ENCODE measurements at places on chromosomes 1 and 21.

DNA sequence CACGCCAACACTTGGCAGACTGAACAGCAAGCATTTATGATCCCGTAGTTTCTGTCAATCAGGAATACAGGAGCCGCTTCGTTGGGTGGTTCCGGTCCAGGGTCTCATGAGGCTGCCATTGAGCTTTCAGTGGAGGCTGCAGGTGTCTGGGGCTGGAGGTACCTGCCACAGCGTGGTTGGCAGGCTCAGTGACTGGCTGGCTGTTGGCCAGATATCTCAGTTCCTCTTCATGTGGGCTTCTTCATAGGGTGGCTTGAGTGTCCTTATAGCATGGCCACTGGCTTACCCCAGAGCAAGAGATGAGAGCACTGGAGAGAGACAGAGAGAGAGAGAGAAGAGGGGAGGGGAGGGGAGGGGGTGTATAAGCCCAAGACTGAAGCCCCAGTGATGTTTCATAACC is 29.3 kb downstream of the PIK3CD start:
- DNase-seq: no peak

DNA sequence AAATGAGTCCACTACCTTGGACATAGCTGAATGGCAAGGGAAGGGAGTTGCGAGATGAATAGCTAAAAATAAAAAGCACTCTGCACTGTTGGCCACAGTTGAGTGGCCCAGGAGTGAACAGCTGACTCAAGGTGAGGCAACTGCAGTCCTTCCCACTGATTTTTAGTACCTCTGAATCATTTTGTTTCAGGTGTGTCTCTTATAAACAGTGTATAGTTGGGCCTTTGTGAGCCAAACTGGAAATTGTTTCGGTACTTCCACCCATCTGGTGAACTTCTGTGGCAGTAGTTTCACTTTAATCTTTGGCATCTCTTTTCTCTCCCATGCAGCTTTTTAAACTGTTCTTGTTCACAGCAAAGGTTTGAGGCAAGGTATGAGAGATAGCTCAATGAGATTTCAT is 122.7 kb downstream of the VAV3 start:
- no peak for DNase-seq

- DNase-seq: no peak
Observed at GRCh38 chr1:113242481-113242880, 147.8 kb upstream of the MAGI3 start.

- no peak for DNase-seq
Observed at GRCh38 chr1:220283625-220284024, 11.4 kb upstream of the RAB3GAP2 start.

DNA sequence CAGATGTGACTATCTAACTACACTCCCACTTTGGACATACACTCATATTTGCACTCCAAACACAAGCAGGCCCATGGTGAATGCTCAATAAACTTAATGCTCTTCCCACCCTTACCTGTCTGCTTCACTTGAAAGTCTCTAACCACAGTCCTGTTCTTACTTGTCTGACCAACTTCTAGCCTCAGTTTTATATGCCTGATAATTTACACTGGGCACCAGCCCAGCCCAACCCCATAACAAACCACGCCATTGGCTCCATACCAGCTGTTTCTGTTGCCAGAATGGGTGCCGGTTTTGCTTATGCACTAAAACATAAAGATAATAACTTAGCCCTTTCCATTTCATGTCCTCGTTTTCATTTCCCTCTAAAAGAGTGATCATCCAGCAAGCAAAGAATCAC is 395.4 kb downstream of the NTNG1 start:
- no peak for DNase-seq

GRCh38 chr1:37323486-37324377 is 150.6 kb upstream of the ZC3H12A start:
- DNase-seq: peak; percentile 9

- DNase-seq: peak; percentile 61
Observed at GRCh38 chr1:247373721-247374141, 42.1 kb upstream of the ZNF496 start.

DNA sequence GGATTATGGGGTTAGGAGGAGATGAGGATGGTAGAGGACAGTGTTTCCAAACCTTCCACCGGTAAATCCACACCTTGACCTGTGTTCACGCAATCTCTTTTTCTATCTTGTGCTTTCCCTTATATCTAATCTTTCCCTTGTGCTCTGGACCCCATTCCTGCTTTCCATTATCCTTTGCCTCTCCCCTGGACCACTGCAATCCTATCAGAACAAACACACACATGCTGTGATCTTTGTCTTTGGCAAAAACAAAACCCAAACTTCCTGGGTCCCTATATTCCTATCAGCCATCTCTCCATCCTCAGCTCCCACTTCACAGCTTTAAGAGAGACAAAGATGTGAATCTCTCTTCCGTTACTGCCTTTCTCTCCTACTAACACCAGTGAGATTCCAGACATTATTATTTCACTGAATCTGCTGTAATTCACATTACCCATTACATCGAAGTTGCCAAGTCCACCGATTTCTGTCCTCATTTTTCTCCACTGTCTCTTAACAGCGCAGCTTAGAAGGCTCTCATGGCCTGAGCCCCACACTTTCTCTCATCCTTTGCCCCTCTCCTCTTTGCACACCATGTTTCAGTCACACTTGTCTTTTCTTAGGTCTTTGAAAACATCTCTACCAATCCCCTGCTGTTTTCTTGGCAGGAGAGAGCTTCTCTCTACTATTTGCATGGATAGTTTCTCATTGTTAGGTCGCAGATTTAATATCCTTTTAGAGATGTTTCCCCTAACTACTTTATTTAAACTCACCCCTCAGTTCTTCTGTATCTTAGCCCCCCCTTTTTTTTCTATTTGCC is 230.0 kb upstream of the B3GALT2 start:
- no peak for DNase-seq

DNA sequence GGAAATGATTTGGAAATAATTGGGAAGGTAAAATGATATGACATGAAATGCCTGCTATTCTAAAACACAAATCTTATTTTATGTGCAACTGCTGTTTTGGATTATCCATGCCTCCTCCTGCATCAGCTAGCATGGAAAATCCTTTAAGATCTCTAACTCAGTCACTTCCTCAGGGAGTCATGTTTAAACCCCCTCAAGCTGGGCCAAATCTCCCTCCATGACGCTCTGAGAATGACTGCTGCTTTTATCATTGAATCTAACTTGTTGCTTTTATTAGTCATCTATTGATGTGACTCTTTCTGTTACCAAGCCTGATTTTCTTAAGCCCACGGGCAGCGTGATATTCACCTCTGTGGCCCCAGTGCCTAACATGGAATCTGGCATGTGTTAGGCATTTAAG is 324.8 kb downstream of the DISC1 start:
- no peak for DNase-seq

DNA sequence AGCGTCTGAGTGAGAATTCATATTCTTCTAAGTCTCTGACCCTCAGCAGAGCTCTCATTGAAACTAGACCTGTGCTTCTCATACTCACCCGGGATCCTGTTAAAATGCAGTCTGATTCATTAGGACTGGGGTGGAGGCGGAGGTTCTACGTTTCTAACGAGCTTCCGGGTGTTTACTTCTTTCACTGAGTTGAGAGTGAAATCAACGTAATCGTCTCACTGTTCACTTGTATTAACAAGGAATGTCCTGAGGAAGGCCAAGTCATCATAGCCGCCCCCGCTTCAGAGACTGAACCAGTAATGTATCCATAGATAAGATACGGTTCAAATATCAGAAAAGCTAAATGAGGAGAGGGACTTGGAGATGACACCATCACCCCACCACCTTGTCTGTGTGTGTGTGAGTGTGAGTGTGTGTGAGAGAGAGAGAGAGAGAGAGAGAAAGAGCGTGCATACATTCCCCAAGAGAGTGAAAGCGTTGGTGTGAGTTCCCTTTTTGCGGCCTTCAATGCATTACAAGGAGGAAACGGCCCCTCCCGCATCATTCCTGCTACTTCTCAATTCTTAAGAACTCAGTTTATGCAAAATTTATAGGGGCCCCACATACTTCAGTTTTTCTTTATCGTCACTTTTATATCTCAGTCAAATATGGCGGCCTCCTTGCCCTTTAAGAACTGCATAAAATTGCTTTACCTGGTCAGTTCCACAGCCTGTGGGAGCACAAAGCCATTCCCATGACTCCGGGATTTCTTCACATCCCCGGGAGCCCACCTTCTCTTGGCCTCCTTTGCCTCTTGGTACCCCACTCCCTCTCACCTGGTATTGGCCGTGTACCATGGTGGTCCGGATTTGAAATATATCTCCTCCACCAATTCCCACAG is 19.8 kb downstream of the KMO start:
- DNase-seq: no peak

DNA sequence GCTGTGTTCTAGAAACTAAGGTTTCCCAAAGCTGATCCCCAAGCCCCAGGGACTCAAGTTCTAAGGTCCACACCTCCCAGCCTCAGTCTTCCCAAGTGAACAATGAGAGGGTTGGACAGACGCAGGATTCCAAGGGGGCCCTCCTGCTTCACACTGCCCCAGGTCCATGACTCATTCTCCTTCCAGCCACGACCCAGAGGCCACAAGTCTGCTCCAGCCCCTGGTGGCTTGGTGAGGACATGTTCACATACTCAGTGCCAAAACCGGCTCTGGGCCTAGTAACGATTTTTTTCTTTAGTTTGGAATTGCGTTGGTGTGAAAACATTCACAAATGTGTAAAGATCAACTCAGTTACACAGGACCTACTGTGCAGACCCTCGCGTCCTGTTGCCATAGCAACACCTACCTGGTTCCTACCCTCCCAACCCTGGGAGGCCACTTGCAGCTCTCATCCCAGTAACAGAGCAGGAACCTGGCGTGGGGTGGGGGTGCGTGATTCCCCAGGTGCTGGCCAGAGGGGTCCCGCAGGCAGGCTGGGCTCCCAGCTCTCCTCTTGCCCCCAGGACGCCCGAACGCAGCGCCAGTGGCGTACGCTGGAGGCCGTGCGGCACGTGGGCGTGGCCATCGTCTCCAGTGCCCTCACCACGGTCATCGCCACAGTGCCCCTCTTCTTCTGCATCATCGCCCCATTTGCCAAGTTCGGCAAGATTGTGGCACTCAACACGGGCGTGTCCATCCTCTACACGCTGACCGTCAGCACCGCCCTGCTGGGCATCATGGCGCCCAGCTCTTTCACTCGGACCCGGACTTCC is 57.0 kb downstream of the DISP3 start:
- no peak for DNase-seq

DNA sequence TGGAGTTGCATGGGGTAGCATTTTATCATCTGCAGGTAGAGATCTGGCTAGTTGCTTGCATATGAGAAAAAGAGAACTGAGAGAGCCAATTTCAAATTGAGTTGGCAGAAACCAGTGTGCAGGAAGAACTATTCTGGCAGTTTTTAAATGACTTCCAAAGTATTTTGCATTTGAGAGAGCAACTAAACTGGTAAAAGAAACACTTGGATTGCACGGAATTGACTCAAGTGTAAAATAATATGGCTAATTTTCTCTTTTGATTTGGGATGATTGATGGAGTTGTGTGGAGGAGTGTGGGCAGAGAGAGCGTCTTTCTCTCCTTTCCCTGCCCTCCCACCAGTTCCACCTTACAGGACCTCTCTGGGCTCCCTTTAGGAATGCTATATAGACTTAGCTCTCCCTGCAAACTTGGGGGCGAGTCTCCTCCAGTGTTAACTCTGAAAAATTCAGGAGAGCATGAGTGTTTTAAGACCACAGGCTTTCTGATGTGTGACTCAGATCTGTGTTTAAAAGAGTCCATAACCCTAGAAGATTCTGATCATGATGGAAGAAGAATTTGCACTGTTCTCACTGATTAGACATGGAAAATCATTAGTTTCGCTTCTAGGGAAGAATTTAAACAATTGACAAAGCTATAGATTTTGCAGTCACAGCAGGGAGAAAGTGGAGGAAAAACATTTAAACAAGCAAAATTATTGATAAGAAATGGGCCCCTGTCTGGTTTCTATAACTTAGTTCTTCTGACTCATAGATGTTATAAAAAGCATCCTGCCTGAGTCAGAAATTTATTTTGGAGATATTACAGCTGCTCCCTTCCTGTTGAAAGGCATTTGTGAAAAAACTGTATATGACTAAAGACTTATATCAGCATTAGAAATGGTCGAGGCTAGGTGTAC is 24.9 kb upstream of the CTBS start:
- DNase-seq: no peak

- no peak for DNase-seq
Observed at GRCh38 chr21:31403596-31404333, 59.7 kb upstream of the TIAM1 start.

Measured in NCI-H460 (cell line).